ENCODE measurements at places on chromosomes 3 and 15.
A peak's percentile ranks its signal among the peaks of the same experiment; 100 is the strongest.

GRCh38 chr15:74259292-74259648 lies 23.1 kb downstream of the CCDC33 start:
- DNase-seq, result no peak

GRCh38 chr3:138846262-138846791 lies 11.6 kb upstream of the PIK3CB start:
- DNase-seq, result no peak

GRCh38 chr3:41673650-41674049 lies 288.3 kb downstream of the ULK4 start:
- DNase-seq, result no peak

- no peak for DNase-seq
Measured at GRCh38 chr3:134340362-134340981, 33.8 kb downstream of the AMOTL2 start.

- DNase-seq, result no peak
Measured at GRCh38 chr3:66121318-66121717, 82.6 kb upstream of the MAGI1 start.

DNA sequence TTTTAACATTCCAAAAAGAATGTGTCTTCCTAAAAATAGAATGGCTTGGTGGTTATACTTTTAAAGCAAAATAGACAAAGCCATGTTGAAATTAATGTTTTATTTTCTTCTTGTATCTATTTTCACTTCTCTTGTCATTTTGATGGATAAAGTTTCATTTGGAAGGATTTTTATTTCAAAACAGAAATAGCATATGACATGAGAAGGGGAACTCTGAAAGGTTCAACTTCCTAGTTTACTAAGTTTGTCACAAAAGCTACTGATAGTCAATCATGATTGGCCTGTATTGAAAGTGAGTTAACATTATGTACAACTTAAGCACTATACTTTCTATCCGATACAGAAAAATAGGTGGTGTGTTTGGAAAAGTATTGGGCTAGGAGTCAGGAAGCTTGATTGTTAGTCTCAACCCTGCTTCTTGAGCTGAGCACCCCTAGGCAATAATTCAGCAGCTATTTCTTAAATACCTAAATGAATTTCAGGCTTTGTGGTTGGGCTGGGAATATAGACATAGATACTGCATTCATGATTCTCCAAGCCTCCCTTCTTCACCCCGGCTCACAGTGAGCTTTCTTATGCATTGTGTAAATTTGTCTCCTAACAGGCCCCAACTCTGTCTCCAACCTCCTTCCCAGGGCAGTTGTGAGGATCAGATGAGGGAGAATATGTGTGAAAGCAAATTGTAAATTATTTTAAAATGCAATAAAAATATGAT lies 46.9 kb upstream of the CSPG4 start:
- DNase-seq, result no peak

GRCh38 chr3:187719628-187720336 lies 17.4 kb upstream of the RTP2 start:
- no peak for DNase-seq

DNA sequence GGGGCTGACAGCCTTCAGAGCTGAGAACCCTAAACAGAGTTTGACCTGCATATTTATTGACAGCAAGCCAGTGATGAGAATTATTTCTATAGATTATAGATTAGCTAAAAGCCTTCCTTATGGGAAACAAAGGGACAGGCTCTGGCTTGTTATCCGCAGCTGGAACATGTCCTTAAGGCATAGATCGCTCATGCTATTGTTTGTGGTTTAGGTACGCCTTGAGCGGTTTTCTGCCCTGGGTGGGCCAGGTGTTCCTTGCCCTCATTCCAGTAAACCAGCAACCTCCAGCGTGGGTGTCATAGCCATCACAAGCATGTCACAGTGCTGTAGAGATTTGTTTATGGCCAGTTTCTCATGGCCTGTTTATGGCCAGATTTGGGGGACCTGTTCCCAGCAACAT lies 10.2 kb upstream of the FAH start:
- no peak for DNase-seq

- no peak for DNase-seq
Measured at GRCh38 chr3:141949972-141950371, 73.5 kb downstream of the ATP1B3 start.

DNA sequence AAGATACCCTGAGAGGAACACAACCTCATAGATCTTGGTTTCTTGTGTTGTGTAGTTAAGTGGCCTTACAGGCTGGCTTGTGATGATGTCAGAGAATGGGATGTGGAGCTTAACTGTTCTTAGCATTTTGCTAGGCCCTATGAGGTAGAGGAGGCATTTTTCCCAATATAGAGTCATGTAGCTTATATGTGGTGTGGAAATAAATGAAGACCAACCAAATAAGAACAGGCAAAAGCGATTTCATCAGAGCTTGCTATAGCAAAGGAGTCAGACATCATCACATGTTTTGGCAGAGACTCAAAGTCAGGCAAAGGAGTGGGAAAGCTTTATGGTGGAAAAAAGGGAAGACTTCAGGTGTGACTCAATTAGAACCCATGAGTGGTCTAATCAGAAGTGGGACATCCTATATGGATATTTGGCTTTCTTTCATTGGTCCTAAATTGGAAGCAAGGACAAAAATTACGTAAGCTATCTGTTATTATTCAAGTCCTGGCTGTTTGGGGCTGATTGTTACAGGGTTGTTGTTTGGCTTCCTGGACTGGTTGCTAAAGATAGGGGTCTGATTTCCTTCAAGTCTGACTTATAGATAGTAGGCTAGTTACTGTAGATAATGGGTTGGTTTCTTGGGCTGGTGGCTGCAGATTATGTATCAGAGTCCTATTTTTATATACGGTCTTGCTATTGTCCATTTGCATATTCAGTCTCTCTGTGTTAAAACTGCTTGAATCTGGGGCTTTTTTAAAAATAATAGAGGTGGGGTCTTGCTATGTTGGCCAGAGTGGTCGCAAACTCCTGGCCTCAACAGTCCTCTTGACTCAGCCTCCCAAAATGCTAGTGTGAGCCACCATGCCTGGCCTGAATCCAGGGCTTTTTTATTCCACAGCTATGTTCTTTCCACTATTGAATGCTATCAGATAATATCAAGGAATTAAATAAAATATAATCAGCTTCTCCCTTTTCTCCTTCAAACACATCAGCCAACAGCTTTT lies 30.3 kb upstream of the SETD2 start:
- DNase-seq, result no peak

- DNase-seq, result no peak
Measured at GRCh38 chr3:143668924-143669790, 179.1 kb downstream of the SLC9A9 start.

DNA sequence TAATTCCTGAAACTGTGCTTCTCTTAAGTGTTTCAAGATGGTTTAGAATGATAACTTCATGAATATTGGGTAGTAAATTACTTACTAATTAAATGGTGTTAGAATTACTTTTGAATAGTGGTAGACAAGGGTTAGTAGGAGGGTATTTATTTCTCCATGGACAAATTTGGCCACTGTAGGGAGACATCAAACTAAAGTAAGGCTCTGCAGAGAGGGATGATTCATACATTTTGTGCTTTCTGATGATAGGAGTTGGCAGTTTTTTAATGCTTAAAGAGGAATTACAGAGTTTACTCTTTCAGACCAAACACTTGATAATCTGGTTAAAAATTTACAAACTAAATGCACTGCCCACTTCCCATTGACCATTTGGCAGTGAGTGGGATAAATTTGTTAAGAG lies 127.6 kb downstream of the NAALADL2 start:
- no peak for DNase-seq

DNA sequence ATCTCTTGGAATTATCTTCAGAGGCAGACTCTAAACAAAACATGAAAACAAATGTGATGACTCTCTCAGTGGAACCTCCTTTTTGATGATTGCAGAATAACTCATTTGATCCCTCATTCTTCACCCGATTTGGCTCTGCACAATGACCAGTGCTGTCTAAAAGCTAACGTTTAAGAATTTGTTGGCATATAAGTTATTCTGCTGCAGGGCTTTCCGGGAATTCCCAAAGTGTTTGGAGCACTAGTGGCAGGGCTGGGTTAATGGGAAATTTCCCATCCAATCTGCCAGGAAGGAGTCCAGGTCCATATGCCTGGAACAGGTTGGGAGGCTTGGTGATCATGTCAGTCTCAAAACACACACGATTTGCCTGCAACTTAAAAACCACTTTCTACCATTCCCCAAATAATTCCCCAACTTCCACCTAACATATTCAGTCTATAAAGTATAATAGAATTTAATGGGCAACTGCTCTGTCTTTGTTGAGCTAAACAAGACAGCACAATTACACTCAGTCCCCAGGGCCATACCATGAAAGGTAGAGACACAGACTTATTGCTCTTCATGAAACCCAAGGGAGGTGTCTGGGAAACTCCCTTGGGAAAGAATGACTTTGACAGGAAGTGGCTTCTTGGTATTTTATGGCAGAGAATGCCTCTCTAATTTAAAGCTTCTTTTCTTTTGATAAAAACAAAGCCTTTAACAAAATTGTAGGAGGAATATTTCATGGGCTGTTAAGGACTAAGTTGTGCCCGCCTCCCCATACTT lies 38.0 kb downstream of the ARRDC4 start:
- DNase-seq, result no peak

DNA sequence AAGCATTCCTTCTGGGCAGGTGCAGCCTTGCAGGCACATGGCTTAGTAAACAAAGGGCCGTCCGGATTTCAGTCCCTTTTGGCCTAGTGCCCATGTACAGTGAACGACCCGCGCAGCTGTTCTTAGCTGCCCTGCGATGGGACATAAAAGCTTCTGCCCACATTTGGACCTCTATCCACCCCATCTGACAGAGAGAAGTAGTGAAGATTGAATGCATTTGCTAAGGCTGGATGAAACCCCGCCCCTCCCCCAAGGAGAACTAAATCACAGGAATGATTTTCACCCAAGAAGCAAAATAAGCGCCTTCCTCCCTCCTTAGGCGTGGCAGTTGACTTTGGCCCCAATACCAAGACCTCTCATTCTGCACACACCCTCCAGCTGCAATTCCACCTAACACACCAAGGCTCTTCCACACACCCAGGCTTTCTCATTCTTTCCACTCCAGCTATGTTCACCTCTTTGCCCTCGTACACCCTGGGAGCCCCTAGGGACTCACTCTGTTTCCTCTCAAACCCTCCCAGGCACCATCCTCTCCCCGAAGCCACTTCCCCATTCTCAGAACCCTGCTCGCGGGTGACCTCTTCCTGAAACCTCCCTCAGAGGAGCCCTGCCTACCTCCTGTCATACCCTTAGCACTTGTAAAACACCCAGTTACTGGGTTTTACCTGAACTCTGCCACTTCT lies 14.1 kb upstream of the HRH1 start:
- no peak for DNase-seq

DNA sequence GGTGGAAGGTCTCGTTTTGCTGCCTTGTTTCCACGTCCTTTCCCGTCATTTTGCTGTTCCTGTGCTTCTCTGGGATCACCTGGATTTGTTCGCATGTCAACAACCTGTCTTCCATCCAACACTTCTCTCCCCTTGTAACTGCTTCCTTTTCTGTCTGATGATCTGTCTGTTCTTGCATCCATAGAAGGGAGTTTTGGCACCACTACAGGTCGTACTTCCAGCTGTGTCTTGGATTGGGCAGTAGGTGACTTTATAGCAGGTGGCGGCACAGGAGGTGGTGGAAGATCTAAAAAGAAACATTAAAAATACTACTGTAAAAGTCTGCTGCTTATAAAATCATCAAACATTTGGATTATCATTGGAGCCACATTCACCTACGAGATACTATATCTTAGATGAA lies 1161.0 kb downstream of the ROBO1 start:
- no peak for DNase-seq

DNA sequence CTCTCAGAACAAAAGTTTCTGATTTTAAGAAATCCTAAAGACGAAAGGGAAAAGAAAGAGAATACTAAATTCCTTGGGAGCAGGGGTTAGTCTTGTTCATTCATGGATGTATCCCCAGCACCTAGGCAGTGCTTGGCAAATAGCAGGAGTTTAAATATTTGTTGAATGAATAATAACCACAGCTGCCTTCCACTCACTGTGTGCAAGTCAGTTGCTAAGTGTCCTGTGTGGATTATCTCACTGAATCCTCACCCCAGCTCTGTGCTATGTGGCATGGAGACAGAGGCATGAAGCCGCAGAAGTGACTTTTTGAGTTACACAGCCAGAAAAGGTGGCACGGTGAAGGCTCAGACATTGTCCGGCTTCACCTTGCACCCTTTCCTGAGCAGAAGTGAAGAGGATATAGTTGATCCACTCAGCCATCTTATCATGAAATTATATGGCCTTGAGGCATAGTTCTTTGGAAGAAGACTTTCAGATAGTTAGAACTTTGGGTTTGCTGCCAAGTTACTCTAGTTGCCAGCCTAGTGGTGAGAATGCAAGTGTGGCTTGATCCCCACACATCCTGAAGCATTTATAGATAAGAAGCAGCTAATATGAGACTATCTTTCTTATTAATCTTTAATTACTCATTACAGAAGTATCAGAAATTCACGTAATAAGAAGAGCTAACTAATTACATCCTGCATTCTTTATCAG lies 355.5 kb downstream of the LRTM1 start:
- no peak for DNase-seq

DNA sequence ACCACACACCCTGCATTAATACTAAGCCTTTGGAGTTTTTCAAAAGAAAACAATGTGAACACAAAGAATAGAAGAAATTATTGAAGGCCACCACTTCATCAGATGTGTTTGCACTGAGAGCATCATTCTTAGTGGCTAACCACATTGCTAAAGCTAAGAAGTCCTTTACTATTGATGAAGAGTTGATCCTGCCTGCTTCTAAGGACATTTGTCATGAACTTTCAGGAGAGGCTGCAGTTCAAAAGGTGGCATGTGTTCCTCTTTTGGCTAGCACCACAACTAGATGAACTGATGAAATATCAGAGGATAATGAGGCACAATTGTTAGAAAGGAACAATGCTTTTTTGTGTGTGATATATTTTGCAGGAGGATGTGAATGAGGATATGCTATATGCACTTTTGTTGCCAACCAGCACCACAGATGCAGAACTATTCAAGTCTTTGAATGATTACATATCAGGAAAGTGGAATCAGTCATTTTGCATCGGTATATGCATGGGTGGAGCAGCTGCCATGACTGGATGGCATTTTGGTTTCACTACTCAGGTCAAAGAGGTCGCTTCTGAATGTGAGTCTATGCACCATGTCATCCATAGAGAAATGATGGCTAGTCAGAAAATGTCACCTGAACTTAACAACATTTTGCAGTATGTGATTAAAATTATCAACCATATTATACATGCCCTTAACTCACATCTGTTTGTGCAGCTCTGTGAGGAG lies 2.5 kb upstream of the EID1 start:
- DNase-seq, result no peak

- peak; percentile 72 for DNase-seq
Measured at GRCh38 chr3:10286596-10287295, 6.0 kb downstream of the GHRL start.
